Stimulated activated CD4-positive, alpha-beta T cell treated with anti-CD3 and anti-CD28 coated beads, Interleukin-15, amount 100 ng/mL, for 48 hours (primary cell): ENCODE measurements at places on chromosomes 2 and 18.

GRCh38 chr18:34207344-34207851, 17.3 kb downstream of the NOL4 start:
- DNase-seq: no peak

- DNase-seq: no peak
Measured at GRCh38 chr18:77068321-77069312, 64.0 kb downstream of the MBP start.

DNA sequence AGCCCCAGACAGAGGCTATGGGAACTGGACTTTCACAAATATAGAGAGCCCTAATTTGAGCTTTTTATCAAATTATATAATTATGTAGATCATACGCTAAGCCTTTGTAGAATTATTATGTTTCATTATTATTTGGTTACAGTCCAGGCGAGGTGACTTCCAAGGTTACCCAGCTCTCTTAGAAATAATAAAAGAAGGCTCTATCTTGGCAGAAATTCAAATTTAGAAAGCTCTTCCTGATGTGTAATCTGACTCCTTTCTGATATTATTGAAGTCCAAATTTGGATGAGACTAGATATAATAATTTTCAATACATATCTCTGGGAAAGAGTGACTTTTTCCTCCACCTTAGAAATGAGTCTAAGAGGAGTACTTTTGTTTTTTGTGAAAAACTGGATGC, 4.8 kb upstream of the SLC38A11 start:
- DNase-seq: no peak

DNA sequence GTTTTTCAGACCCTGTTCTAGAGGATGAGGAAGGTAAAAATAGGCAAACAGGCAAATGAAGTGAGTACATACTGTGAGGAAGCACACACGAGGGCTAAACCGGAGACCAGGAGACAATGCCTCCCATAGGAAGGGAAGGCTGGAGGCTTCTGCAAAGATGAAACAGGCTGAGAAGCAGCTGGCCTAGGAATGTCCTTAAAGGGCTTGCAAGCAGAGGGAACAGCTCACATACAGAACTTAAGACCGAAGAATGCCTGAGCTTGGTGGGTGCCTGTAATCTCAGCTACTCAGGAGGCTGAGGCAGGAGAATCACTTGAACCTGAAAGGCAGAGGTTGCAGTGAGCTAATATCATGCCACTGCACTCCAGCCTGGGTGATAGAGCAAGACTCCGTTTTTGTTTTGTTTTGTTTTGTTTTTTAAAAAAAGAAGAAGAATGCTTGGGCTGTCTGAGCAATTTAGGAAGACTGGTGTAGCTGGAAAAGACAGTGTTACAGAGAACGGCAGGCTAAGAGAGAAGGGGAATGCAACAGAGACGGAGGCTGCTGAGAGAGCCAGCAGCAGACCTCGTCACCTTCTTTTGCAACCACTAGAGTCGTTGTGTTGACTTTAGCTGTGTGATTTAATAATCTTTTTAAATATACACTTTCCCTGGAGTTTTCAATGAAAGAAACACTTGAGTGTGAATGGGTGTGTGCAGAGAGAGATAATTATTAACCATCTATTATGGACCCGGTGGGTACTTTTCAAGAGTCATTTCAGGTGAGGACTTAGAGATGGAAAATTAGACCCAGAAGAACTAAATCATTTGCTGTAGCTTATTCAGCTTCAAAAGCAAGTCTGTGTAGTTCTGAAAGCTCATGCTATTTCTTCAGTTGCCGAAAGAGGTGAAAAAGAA, 232.8 kb downstream of the GALR1 start:
- no peak for DNase-seq

DNA sequence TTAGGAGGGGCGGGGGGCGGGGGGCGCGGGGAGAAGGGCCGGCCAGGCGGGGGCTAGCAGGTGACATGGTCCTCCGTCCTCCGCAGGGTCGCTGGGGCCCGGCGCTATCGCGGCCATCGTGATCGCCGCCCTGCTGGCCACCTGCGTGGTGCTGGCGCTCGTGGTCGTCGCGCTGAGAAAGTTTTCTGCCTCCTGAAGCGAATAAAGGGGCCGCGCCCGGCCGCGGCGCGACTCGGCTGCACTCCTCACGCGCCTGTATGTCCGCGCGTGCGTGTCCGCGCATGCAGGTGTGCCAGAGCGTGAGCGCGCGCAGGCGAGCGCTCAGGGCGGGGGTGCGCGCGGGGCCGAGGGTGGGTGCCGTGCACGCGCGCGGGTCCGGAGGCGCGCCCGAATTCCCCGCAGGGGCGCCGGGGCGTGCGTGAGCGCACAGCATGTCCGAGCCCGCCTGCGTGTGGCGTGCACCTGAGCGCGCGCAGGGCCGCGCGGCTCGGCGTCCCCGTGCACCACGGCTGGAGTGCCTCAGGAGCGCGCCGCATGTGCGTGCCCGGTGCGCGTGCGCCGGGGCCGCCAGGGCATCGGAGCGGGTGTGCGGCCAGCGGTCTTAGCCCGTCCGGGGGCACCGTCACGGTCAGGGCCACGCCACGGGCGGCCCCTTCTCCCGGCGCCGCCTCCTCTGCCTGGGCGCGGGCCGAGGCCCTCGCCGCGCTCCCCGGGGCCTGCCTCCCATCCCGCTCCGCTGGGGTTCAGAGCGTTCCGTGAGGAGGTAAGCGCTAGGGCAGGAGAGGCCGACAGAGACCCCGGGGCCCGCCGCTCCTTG, 6.3 kb downstream of the SNORC start:
- DNase-seq: no peak

DNA sequence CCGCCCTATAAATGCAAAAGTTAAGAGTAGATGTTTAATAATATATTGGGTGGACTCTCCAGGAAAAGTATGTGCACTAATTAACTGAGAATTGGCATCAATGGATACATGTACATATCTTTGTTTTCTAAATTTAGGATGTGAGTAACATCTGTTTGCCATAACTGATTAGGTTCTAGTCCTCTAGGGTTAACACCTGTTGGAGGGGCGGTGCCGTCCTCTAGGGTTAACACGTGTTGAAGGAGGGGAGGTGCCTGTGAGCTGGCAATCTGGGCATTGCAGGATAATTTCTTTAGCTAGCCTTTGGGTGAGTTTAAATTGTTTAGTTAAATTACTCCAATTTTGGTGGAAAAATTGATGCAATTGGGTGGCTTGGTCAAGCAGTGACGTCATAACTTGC, 30.9 kb downstream of the HTR2B start:
- DNase-seq: no peak

- DNase-seq: no peak
Measured at GRCh38 chr18:6363216-6363615, 51.5 kb downstream of the L3MBTL4 start.

DNA sequence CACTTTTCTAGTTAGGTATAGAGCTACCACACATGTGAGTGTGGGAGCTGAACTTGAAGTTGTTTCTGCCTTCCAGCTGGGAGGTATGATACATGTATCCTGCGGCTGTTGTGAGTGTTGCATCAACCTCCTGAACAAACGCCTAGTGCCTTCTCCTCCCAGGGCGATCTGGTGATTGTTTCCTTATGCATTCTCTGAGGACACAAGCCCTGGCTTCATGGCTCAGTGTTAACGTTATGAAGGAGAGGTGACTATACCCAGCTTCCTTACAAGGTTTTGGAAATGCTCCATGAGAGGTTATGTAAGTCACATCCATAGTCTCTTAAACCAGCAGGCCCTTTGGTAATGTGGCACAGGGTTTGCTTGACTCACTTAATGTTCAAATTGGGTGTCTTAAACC, 64.9 kb downstream of the SPRED2 start:
- no peak for DNase-seq

- no peak for DNase-seq
Measured at GRCh38 chr18:45487581-45487980, 127.7 kb upstream of the SLC14A2 start.

DNA sequence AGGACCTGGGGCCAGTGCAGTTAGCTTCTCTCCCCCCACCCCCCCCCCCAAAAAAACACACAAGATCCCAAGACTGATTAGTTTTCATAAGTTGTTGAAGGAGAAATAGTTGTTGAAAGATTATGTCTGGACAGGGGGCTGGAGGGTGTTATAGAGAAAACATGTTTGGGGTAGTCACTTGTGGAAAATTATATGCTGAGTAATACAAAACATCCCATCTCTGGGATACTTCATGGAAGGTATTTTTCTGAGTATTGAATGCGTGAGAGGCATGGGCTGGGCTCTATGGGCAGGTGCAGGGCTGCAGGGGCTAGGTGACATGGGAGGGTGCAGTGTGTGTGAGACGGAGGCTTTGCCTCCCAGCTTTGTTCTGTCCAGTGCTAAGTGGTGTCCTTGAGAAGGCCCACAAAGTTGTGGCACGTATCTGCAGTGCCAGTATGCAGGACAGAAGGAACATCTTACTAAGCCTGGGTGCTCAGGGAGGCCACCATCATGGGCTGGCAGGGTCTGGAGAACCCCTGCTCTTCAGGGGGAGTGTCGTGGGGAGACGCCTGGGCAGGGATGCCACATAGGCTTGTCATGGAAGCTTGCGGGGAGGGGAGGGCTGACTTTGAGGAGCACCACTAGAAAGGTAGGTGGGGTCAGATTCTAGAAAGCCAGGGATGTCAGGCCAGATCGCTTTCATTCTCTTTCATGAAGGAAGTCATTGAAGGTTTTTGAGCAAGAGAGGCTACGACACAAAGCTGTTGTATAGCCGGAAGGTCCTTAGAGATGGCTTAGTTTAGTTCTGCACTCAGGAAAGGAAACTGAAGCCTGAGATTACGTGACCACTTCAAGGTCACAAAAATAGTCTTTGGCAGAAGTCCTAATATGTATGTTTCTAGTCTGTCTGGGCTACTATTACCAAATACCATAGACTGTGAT, 232.0 kb downstream of the LDLRAD4 start:
- no peak for DNase-seq

DNA sequence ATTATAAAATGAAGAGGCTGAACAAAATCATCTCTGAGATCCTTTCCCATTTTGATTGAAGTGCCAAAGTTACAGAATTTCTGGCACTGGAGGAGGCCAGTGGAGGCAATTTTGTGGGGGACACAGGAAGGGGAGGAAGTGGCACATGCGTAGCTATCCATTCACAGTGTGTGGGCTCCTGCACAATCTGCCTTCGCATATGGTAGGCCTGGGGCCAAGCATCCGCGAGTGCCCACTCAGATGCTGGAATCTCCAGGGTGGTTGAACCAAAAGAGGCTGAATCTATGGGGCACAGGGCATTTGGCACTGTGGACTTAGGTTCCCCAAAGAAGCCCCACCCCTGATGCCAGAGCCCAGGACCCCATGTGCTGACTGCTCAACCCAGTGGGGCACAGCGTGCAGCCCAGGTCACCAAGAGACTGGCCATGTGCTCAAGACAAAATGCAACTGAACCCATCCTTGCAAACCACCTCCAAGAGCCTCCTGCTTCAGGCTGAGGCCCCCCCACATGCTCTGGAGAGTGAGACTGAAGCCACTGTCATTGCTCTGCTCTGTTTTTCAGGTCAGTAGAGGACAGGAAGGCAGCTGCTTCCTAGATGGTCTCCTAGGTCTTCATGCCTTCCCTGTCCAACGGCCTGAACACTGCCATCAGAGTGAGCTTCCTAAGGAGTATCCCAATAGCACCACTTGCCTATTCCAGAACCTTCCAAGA, 28.5 kb downstream of the ST8SIA5 start:
- no peak for DNase-seq

DNA sequence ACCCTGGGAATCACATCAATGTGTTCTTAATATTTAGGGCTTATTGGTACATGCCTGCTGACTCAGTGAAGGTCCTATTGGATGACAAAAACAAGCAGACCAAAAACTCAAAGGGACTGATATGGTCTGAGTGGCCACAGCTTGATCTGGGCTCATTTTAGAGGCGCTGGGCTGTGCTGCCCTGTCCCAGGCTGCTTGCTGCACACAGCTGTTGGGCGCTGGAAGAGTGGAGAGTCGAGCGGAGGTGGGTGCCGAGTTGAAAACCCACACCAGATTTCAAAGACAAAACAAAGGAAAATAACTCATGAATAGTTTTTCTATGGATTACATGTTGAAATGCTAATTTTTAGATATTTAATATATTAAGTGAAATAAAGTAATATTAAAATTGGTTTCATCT, 68.5 kb downstream of the LONRF2 start:
- no peak for DNase-seq

DNA sequence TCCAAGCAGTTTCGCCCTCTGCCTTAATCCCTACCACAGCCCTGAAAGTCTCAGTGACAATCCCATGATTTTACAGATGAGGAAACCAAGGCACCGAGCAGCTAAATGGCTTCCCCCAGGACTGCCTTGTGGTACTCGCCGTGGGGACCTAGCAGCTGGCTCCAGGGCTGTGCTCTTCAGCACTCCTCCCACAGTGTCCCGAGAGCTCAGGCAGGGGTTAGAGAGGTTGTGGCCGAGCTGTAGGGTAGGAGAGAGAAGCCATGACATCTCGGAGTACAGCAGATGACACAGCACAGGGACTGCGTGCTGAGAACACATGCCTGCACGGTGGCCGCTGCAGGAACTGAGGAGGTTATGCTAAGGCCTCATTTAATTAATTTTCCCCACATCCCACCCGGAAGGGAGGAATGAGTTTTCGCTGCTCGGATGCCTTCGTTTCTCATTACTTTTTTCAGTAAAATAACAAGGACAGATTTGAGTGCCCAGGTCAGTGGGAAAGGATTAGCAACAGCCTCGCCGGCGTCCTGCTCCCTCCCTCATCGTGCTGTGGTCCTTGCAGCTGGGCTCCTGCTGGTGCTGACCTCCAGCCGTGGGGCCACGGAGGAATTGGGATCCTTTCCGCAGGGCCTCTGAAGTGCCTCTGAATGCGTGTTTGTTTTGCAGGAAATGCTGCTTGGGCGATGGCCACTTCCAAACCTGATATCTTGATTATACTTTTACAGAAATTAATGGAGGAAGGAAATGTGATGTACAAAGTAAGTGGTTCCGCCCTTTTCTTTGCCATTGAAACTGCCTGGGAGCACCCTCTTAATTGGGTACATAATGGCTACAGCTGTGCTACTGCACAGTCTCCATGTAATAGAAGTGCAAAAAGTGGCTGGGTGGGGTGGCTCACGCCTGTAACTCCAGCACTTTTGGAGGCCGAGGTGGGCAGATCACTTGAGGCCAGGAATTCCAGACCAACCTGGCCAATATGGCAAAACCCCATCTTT, 61.2 kb downstream of the WDSUB1 start:
- no peak for DNase-seq

DNA sequence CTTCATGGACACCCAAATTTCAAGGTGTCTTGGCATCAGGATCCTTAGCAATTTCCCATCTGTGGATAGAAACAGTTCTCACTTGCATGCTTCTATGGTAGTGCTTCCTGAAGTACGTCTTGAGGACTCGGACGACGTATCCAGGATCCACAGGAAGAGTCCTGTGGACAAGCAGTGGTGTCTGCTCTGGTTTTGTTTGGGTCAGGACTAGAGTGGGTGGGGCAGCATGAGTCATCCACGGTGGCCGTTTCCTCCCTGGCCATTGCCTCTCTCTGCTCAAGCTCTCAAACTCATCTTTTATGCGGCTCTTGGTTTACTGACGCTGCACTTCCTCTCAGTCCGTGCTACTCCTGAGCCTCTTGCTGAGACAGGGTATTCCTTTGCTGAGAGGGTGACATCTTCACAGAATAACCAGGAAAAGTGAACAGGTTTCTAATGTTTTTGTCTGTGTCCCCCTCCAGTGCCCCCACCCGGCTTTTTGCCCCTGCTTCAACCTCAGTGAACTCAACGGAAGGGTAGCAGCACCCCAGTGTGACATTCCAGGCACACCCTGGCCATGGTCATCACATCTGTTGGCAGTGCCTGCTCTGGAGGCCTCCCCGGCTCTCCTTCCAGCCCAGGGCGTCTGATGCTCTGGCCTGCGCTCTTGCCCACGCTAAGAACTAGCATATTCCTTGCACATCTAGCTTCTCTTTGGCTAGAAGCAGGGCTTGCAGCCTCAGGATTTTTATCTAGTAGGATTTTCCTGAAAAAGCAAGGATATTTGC, 62.2 kb downstream of the ARMC9 start:
- no peak for DNase-seq
